ENCODE measurements at places on chromosomes 13 and 19.

GRCh38 chr13:111965466-111966214 lies 101.3 kb upstream of the SOX1 start:
- DNase-seq = no peak

DNA sequence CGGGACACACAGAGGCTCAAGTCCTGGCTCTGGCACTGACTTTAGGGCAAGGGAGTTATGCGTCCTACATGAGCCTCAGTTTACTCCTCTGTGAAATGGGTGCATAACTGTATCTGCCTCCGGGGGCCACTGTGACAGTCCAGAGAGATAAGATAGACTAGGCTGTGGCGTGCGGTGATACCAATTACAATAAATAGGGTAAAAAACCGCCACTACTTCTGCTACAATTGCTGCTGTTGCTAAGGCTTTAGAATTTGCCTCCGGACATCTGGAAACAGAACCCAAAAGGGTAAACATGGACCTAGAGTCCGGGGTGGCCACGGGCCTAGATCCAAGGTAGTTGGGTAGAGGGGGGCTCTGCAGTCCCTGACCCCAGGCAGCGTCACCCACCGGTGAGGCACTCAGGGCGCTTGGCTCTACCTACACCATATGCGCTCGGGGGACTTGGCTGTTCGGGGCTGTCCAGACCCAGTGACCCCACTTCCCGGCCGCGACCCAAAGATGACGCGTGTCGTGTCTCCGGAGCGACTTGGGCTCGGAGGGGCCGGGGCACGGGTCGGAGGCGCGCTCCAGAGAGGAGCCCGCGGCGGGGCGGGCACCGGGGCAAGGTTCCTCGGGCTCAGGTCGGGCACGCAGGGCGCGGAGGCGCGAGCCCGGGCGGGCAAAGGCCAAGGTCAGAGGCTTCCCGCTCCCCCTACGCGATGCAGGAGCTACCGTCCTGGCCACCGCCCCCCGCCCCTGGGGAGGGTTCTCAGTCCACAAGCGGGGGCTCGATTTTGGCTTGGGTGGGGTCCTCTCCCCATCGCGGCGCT lies 1.1 kb downstream of the INSR start:
- DNase-seq = no peak

DNA sequence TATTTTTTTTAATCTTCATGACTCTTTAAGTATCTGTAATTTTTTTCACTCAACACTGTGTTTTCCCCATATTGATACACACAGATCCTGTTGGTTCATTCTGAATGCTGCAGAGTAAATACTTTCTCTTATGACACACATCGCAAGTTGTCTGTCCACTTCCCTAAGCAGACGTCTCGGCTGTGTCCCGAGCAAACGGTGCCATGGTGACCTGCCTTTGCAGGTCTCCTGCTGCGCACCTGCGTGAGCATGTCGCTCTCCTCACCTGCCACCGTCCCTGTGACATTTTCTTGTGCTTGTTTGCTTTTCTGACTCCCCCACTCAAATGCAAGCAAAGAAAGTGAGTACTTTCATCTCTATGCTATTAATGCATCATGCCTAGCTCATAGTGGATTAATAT lies 57.8 kb downstream of the CCDC70 start:
- no peak for DNase-seq

GRCh38 chr19:6556480-6557195 lies 25.8 kb downstream of the TNFSF9 start:
- no peak for DNase-seq

GRCh38 chr19:55477905-55478304 lies 1.5 kb downstream of the ZNF628 start:
- no peak for DNase-seq

DNA sequence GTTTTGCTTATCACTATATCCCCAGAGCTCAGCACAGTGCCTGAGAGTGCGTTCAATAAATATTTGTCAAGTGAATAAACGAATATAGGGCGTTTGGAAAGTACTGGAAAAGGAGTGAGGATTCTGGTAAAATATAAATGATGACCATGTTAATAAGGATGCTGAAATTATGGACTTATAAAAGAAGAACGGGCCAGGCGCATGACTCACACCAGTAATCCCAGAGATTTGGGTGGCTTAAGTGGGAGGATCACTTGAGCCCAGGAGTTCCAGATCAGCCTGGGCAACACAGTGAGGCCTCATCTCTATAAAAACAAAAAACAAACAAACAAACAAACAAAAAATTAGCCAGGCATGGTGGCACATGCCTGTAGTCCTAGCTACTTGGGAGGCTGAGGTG lies 198.1 kb downstream of the VWA8 start:
- no peak for DNase-seq

DNA sequence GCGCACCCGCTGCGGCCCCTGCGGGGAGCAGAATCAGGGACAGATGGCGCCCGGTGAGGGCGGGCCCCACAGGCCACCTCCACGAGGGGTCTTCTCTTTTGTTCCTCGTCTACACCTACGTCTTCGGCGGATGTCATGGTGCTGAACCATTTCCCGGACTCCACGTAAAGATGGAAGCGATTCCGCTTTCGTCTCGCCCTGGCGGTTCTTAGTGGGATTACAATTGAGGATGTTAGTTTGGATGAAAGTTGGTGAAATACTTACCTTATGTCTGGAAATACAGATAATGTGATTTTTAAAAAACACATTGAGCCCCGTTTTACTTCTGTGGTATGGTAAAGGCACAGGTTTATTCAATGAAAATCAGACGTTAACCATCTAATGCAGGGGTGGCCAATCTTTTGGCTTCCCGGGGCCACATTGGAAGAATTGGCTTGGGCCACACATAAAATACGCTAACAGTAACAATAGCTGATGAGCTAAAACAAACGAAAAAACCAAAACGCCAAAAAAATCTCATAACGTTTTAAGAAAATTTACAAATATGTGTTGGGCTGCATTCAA lies 1.4 kb upstream of the ZMYM5 start:
- no peak for DNase-seq

GRCh38 chr13:39347926-39348901 lies 254.8 kb downstream of the LHFPL6 start:
- DNase-seq = no peak

Measured in AG09309 (cell line).